Tibial artery (tissue), 4 donors: ENCODE measurements at places on chromosomes 1 and 21.

DNA sequence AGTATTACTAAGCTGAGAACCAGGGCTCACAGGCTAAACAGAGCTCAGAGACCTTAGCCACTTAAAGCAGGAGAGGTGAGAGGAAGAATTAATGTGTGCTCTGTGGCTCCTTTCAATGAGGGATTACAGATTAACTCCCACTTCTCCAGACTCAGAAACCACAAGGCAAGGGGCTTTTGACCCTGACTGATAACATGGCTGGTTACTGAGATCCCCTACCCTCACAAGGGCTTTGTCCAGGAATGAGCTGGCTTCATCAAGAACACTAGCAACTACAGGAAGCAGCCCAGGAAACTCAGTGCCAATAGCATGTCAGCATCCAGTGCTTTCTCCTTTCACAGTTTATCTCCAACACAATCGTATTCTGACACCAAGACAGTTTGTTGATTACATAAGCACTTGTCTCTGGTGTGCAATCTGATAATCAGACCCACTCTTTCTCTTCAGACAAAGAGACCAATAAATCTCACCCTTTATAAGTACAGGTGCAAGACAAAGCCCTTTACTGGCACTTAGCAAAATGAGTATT, 38.8 kb downstream of the ERI3 start:
- H3K4me1 ChIP-seq, result no peaks in the 10 kb centered on the region
- no peak overlapping the region for H3K4me3 ChIP-seq
- no peak overlapping the region for H3K27ac ChIP-seq

DNA sequence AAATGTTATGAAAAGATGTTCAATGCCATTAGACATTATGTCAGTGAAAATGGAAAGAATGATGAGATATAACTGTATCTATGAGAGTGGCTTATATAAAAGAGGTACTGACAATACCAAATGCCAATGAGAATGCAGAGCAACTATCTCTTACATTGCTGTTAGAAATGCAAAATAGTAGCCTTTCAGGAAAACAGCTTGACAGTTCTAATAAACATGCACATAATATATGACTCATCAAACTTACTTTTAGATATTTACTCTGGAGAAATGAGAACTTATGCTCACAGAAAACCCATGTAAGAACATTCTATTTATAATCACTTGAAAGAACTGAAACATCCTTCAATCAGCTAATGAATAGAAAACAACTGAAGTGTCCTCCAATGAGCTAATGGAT, 996.7 kb upstream of the ADGRL4 start:
- H3K4me3 ChIP-seq, result no peak overlapping the region
- no peak overlapping the region for H3K27ac ChIP-seq
- no peaks in the 10 kb centered on the region for H3K27me3 ChIP-seq
- no peak for DNase-seq
- H3K4me1 ChIP-seq, result no peaks in the 10 kb centered on the region

DNA sequence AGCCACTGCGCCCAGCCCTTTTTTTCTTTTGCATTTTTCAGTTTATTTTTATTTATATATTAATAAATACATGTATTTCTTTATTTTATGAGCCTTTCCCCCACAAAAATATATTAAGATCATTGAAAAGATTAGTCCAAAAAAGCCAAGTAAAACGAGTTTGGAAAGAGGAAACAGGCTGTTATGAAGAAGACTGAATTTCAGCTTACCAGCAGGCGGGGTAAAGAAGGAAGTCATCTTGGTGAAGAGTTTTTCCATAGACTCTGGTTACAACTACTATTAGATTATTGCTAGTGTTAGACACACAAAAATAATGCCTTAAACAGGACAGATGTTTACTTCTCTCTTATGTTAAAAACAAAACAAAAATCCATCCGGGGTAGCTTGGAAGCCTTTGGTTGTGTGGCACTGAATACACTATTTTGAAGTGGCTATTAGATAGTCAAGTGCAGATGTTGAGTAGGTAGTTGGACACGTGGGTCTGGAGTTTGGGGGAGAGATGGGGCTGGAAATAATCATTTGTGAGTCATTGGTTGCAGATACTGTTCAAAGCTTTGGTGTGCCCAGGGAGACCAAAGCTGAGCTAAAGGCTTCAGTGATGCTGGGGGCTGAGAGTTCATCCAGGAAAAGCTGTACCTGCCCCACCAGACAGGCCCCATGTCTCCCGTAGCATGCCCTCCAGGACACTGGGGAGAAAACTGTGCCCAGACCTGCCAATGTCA, 8.7 kb upstream of the LRRC71 start:
- H3K4me3 ChIP-seq, result no peak overlapping the region
- no peaks in the 10 kb centered on the region for H3K27me3 ChIP-seq
- H3K36me3 ChIP-seq, result peaks cover 88% of the 10 kb centered on the region
- H3K27ac ChIP-seq, result no peak overlapping the region
- no peaks in the 10 kb centered on the region for H3K4me1 ChIP-seq

DNA sequence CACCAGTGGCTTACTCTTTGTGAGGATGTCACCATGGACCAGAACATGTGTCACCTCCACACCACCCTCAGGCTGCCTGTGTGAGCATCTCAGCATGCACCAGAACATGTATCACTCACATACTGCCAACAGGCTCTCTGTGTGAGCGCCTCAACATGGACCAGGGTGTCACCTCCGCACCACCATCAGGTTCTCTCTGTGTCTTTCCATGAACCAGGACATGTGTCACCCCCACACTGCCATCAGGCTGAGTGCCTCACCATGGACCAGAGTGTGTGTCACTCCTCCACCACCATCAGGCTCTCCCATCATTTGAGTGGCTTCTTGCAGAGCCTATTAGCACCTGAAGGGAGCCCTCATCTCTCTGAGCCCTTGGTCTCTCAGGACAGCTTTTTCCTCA, 125.2 kb downstream of the ZNF648 start:
- DNase-seq, result no peak
- H3K27ac ChIP-seq, result no peak overlapping the region
- H3K36me3 ChIP-seq, result no peaks in the 10 kb centered on the region

- no peak overlapping the region for H3K4me3 ChIP-seq
- H3K27me3 ChIP-seq, result no peaks in the 10 kb centered on the region
- no peaks in the 10 kb centered on the region for H3K36me3 ChIP-seq
- no peak overlapping the region for H3K27ac ChIP-seq
These were observed 6.4 kb downstream of the RIPK4 start for GRCh38 chr21:41760411-41760810.

DNA sequence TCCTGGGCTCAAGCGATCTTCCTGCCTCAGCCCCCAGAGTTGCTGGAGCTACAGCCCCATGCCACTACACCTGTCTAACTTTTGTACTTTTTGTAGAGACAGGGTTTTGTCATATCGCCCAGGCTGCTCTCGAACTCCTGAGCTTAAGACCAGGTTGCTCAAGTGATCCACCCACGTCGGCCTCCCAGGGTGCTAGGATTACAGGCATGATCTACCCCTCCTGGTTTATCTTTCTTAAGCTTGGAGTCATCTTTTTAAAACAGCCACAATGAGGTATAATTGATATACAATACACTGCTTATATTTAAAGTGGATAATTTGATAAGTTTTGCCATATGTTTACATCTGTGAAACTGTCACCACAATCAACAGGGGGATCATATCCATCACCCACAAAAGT, 25.4 kb upstream of the WDR26 start:
- no peak overlapping the region for H3K27ac ChIP-seq
- H3K27me3 ChIP-seq, result no peaks in the 10 kb centered on the region
- peaks cover 9% of the 10 kb centered on the region for H3K4me1 ChIP-seq
- no peaks in the 10 kb centered on the region for H3K36me3 ChIP-seq

DNA sequence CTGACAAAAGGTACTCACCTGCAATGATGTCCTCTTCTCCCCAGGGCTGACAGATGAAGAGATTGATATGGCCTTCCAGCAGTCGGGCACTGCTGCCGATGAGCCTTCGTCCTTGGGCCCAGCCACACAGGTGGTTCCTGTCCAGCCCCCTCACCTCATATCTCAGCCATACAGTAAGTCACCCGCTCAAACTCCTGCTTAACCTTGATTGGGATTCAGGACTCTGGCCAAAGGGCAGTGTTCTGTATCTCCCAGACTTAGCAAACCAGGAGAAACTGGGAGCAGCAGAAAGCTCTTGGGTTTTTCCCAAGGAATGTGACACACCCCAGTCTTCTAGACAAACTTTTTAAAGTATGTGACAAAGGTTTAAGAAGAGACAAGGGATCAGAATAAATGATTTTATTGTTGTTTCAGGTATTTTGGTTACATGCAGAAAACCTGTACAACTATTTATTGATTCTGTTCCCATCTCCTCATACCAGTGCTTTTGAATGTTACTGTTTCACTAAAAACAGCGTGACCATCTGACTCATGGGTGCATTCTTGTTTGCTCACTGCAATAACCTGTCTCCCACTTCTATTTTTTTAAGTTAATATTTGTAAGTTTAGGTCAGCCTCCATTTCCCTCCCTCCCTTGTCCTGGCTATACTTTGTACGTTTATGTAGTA, 124.6 kb downstream of the PEX14 start:
- no peak overlapping the region for H3K27ac ChIP-seq
- no peaks in the 10 kb centered on the region for H3K27me3 ChIP-seq
- DNase-seq, result no peak
- no peaks in the 10 kb centered on the region for H3K4me1 ChIP-seq
- no peak overlapping the region for H3K4me3 ChIP-seq
- peaks cover 5% of the 10 kb centered on the region for H3K36me3 ChIP-seq

GRCh38 chr1:214638997-214639396, 36.0 kb downstream of the CENPF start:
- no peak overlapping the region for H3K4me3 ChIP-seq
- H3K27ac ChIP-seq, result no peak overlapping the region
- no peaks in the 10 kb centered on the region for H3K4me1 ChIP-seq
- no peaks in the 10 kb centered on the region for H3K27me3 ChIP-seq
- DNase-seq, result no peak
- H3K36me3 ChIP-seq, result no peaks in the 10 kb centered on the region

GRCh38 chr1:242877229-242877628, 352.7 kb upstream of the PLD5 start:
- no peak overlapping the region for H3K27ac ChIP-seq
- DNase-seq, result no peak
- H3K4me3 ChIP-seq, result no peak overlapping the region

DNA sequence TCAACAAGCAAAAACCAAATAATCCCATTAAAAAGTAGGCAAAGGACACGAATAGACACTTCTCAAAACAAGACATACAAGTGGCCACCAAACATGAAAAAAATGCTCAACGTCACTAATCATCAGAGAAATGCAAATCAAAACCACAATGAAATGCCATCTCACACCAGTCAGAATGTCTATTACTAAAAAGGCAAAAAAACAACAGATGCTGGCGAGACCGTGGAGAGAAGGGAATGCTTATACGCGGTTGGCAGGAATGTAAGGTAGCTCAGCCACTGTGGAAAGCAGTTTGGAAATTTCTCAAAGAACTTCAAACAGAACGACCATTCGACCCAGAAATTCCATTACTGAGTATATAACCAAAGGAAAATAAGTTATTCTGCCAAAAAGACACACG, 145.1 kb upstream of the EDN2 start:
- H3K4me1 ChIP-seq, result no peaks in the 10 kb centered on the region
- H3K4me3 ChIP-seq, result no peak overlapping the region
- no peak overlapping the region for H3K27ac ChIP-seq
- no peak for DNase-seq
- H3K36me3 ChIP-seq, result no peaks in the 10 kb centered on the region

GRCh38 chr1:208213786-208214185, 30.4 kb downstream of the PLXNA2 start:
- no peak for DNase-seq
- peaks cover 32% of the 10 kb centered on the region for H3K36me3 ChIP-seq
- peaks cover 60% of the 10 kb centered on the region for H3K4me1 ChIP-seq
- no peak overlapping the region for H3K4me3 ChIP-seq
- H3K27ac ChIP-seq, result no peak overlapping the region

DNA sequence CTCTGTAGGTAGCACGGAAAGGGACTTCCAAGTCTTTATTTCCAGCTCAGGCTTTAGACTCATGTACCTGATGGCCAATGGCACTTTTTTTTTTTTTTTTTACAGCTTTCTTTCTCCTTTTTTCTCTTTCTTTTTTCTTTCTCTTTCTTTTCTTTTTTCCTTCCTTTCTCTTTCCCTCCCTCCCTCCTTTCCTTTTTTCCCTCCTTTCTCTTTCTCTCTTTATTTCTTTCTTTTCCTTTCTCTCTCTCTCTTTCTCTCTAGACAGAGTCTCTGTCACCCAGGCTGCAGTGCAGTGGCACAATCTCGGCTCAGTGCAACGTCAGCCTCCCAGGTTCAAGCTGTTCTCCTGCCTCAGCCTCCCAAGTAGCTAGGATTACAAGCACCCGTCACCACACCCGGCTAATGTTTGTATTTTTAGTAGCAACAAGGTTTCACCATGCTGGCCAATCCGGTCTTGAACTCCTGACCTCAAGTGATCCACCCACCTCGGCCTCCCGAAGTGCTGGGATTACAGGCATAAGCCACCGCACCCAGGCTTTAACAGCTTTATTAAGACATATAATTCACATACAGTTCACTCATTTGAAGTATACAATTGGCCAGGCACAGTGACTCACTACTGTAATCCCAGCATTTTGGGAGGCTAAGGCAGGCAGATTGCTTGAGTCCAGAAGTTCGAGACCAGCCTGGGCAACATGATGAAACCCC, 5.1 kb upstream of the DCAF8 start:
- H3K4me3 ChIP-seq, result no peak overlapping the region
- H3K36me3 ChIP-seq, result no peaks in the 10 kb centered on the region
- H3K27me3 ChIP-seq, result no peaks in the 10 kb centered on the region
- H3K27ac ChIP-seq, result no peak overlapping the region
- peaks cover 6% of the 10 kb centered on the region for H3K4me1 ChIP-seq

DNA sequence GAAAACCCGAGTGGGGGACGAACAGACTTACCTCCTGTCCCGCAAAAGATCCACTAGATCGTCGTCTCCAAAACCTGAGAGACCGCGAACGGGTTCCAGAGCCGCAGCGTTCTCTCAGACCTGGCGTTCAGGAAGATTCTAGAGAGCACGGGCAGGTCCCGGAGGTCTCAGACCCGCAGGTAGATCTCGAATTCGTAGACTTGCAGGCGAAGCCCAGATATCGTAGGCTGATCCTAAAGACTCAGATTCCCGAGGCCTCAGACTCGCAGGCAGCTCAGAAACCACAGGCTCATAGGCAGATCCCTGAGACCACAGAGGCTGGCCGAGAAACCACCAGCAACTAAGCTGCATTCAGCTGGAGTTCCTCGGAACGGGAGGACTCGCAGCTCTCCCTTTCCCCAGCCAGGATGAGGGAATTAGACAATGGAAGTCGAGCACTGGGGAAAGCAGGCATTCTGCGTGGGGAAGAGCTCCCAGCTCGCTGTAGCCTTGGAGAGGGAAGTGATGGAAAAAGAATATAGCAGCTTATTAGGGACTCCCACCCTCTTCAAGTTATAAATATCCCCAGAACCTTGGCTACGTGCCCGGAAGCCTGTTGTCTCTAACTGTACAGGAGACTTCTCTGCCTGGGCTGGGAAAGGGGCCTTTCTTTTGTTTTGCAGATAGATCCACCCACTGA, at the start of gene ZNF436:
ZNF436 (minus strand) TSS at position 502 of the 679 bp plus-strand sequence. CDS start 1,831 bp downstream, outside the sequence.
- H3K36me3 ChIP-seq, result peaks cover 20% of the 10 kb centered on the region
- peak; percentile 91 for DNase-seq
